EL (cell line): ENCODE measurements at places on chromosomes 12 and 14.

- peak; percentile 81 for DNase-seq
These were observed 238.0 kb upstream of the DDHD1 start for GRCh38 chr14:53391156-53391555.

- peak; percentile 88 for DNase-seq
These were observed 20.4 kb downstream of the DLK1 start for GRCh38 chr14:100747021-100747586.

DNA sequence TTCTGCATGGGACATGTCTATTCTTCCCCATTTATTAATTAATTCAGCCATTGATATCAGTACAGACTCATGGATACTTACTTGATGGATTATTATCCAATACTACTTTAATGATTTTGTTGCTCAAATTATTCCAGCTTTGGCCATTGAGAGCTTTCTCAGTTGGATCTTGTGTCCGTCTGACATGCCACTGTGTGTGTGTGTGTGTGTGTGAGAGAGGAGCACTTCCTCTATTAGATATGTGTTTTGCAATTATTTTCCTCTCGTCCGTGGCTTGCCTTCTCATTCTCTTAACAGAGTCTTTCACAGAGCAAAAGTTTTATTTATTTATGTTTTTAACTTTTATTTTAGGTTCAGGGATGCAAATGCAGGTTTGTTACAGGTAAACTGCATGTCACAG, 194.2 kb downstream of the ADGRD1 start:
- DNase-seq, result no peak

- no peak for DNase-seq
These were observed 2.6 kb downstream of the RNASE1 start for GRCh38 chr14:20799892-20800544.

DNA sequence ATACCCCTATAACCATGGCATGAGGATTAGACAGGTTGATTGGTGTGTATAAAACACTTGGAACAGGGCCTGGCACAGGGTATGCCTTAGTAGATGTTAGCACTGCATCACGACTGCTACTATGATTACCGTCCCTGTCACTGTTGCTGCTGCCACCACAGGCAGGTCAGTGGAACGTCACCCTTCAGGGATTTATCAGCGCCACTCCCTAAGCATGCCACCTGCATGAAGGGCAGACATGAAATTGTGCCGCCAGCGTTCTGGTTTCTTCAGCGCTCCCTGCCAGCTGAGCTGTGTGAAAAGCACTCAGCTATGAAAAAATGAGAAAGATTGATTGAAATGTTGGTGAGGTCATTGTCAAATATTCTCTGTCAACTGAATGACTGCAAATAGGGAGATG, 477.0 kb downstream of the DPF3 start:
- DNase-seq, result no peak
